ENCODE measurements at places on chromosomes 1 and 21. TPM values are rescaled to one million over a fixed set of nuclear protein-coding genes. Genes with fewer than 3 reads are reported as not detected.

The ZNF683 gene
- 0.46 TPM for polyA plus RNA-seq

The KRTAP6-2 gene
- not detected for polyA plus RNA-seq

The CFHR2 gene
- polyA plus RNA-seq, result not detected

The TBX19 gene
- 5.6 TPM for polyA plus RNA-seq

The TIAM1 gene
- 0.51 TPM for polyA plus RNA-seq

The HSD17B7 gene
- polyA plus RNA-seq, result 32.9 TPM
